Left cardiac atrium (tissue), 4 donors: ENCODE measurements at places on chromosomes 1 and 21.
A peak's percentile ranks its signal among the peaks of the same experiment; 100 is the strongest.

- no peak for DNase-seq
Observed at GRCh38 chr1:177146499-177146898, 18.0 kb downstream of the ASTN1 start.

DNA sequence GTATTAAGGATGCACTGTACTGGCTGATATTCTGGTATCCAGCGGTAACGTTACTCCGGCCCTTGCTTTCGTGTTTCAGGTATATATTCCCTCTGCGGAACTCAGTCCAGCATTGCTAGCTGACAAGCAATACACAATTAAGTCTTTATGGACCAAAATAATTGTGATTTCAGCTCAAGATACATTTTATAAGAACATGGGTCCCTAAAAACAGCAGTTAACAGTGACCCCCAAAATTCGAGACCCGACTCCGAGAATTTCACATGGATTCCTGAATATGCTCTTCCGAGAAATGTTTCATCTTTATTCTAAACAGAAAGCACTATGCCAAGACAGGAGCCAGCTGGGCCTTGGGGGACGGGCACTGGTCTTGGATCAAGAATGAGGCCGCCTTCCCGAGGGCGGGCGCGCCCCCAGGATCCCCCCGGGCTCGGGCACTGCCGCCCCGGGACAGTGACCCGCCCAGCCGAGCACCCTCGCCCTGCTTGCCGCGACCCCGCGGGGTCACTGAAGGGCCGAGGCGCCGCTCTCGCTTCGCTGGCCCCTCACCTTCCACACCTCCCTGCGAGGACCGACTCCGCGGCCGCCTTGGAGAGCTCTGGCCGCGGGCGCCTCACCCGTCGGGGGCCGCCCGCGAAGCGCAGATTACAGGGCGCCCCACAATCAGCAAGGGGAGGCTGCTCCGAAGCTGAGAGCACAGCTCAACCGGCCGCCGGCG, 610 bp downstream of the SCYL3 start:
- peak; percentile 48 for DNase-seq

DNA sequence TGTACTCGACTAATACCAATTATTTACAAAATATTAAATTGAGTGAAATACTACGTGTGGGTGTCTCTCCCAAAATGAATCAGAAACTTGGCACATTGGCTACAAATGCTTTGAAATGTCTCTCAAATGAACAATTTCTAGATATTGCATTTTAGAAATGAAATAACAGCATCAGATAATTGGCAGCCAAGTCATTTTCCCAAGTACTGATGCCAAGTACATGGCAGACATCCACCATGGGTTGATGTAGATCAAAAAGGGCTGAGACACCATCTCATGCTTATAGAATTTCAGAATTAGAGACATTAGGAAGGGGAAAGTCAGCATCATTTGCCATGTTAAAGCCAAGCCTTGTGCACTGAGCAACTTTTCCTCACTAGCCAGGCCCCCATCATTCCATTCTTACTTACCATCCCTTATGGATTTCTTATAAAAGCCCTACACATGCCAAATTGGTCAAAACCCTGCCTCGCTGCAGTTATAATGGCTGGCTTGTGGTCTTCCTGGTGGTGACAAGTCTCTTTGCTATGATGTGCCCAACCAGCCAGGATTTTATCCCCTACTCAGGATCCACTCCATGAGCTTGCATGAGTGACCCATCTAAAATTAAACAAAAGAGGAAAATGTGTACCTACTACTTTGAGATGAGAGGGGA, 73.1 kb downstream of the GREM2 start:
- no peak for DNase-seq

DNA sequence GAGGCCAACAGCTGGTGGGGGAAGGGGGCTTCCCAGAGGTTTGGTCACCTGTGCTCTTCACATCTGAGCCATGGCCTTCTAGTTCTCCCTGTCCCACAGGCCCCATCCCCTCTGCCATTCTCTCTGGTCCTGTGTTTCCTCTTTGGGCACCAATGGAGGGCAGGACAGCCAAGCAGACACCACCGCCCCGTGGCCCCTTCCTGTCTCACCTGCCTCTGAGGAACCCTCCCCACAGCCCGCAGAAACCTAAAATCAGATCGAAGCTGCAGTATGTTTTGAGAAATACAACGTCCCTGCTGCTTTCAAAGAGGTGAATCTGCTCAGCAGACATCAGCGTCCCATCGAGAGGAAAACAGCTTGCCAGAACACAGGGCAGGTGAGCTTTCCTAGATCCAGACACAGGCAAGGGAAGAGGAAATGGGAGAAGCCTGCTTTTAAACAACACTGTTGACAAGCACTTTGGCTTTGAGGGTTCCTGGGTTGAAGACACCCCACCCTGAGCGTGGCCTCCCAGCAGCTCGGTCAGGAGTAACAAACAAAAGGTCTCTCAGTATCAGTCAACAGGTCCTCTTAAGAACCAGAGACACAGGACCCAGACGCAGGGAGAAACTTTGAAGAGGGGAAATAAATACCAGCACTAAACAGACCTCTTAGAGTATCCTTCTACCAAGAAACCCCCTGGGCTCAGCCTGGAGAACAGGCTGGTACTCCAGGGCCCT, 2.3 kb downstream of the PANK4 start:
- DNase-seq: no peak

GRCh38 chr1:61682891-61683290, 42.0 kb downstream of the TM2D1 start:
- DNase-seq: no peak

GRCh38 chr1:40032240-40032891, 8.2 kb upstream of the CAP1 start:
- peak; percentile 57 for DNase-seq

GRCh38 chr1:56920591-56921001, 45.2 kb downstream of the C8B start:
- no peak for DNase-seq

GRCh38 chr1:247535402-247535801, 838 bp downstream of the OR2C3 start:
- no peak for DNase-seq
